ENCODE measurements at places on chromosomes 11 and 22. TPM values are rescaled to one million over a fixed set of nuclear protein-coding genes. Genes with fewer than 3 reads are reported as not detected.

Gene ARHGEF17
- total RNA-seq, result 28.2 TPM

Gene OR2AG1
- total RNA-seq, result not detected

Gene MPPED2
- total RNA-seq, result under 0.01 TPM

DNA sequence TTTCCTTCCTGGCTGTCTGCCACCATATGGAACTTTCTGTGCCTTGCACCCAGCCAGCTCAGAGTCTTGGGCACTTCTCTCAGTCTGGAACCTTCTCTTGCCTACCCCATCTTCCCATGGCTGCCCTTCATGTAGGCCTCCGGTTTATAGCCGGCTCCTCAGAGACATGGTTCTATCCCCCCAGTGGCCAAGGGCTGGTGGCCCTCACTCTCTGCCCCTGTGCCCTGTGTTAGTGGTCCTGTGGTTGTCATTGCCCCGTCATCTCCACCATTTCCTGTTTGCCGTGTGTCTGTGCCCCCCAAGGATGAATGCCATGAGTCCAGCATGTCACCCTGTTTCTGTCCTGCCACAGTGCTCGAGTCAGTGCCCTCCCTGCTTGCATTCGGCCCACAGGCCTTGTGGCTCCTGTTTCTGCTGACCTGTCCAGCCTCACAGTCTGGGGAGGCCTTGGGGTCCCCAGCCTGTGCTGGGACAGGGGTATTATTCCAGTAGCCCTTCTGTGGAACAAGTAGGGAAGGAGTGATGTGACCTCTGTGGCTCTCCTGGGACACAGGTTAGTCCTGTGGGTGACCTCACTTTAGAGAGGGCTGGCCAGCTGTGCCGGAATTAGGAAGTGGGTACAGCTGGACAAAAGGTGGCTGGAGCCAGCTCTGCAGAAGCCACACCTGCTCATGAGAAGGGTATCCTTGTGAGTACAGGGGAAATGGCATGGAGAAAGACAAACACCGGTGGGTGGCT lies 30.7 kb downstream of the ST3GAL4 start:
- H3K4me3 ChIP-seq, result no peak overlapping the region
- no peaks in the 10 kb centered on the region for H3K27me3 ChIP-seq
- H3K36me3 ChIP-seq, result no peaks in the 10 kb centered on the region
- DNase-seq, result no peak
- no peaks in the 10 kb centered on the region for H3K4me1 ChIP-seq

DNA sequence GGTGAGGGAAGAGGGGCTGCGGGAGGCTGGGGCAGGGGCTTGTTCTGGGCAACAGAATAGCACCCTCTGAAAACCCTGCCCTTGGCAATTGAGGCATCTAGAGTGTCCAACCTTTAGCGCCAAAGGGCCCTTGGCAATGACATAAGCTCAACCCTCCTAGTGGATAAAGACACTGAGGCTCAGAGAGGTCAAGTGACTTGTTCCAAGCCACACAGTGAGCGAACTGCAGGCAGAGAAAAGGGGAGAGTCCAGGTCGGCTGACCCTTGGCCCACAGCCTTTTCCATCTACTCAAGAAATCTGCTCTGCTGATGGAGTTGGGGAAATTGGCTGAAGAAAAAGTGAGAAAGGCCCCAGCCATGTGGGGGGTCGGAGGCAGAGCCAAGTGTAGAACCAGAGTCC lies 2.9 kb downstream of the SEC14L2 start:
- no peak overlapping the region for H3K27ac ChIP-seq
- H3K4me1 ChIP-seq, result peaks cover 11% of the 10 kb centered on the region
- no peaks in the 10 kb centered on the region for H3K27me3 ChIP-seq
- H3K4me3 ChIP-seq, result no peak overlapping the region
- no peak for DNase-seq
- H3K36me3 ChIP-seq, result peaks cover 1% of the 10 kb centered on the region

- peaks cover 3% of the 10 kb centered on the region for H3K27me3 ChIP-seq
- H3K27ac ChIP-seq, result no peak overlapping the region
- H3K4me1 ChIP-seq, result no peaks in the 10 kb centered on the region
These were observed 34.4 kb upstream of the RCN1 start for GRCh38 chr11:32056438-32056837.

DNA sequence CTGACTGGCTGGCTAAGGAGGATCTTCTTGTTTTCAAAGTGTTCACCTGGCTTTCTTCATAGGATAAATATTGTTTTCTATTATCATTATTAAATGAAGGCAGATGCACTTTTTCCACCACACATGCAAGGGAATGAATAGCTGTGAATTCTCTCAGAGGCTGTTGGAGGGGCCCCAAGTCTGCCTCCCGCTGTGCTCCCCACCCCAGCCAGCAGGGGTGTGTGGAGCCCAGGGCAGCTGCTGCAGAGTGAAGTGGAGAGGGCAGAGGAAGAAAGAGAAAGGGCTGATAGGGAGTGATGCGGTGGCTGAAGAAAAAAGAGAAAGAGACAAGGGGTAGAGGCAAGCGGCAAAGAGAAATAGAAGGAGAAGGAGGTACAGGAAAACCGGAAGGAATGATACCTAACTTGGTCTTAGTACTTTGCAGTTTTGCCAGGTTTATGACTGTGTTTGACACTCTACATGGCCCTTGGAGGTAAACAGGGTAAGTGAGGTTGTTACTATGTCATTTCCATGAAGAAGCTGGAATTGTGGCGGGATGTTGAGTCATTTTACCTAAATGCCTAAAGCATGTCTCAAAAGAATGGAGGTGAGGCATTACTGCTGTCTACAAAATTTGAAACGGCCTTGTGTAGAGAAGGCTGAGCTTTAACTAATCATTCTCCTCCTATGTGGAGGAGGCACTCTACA lies 145.7 kb upstream of the B3GAT1 start:
- no peak overlapping the region for H3K4me3 ChIP-seq
- no peaks in the 10 kb centered on the region for H3K27me3 ChIP-seq
- H3K36me3 ChIP-seq, result no peaks in the 10 kb centered on the region
